ENCODE measurements at places on chromosomes 3 and 15. TPM values are rescaled to one million over a fixed set of nuclear protein-coding genes. Genes with fewer than 3 reads are reported as not detected.
A peak's percentile ranks its signal among the peaks of the same experiment; 100 is the strongest.

GRCh38 chr3:33385423-33385822, 54.8 kb downstream of the UBP1 start:
- H3K4me3 ChIP-seq = no peak overlapping the region
- peaks cover 7% of the 10 kb centered on the region for H3K4me1 ChIP-seq
- H3K27me3 ChIP-seq = no peaks in the 10 kb centered on the region

- H3K27ac ChIP-seq = peak overlapping the region; percentile 98
- H3K4me3 ChIP-seq = peak overlapping the region; percentile 96
- H3K4me1 ChIP-seq = peaks cover 36% of the 10 kb centered on the region
Measured at GRCh38 chr3:42601896-42602581, 1.6 kb downstream of the NKTR start.

CADM2 gene
- polyA plus RNA-seq = not detected

MAGEL2 gene
- polyA plus RNA-seq = 0.04 TPM

CKMT1A gene
- not detected for polyA plus RNA-seq

MASP1 gene
- polyA plus RNA-seq = 37.3 TPM

FANCD2 gene
- polyA plus RNA-seq = 4.4 TPM
